Activated T-helper 2 cell treated with anti-CD3 and anti-CD28 coated beads, Interferon-gamma antibody, Interleukin-2, Interleukin-4, amounts not matched to agents 10 μg/mL and 5 μg/mL and 100 μg/mL, durations not matched to agents 14 hours and 24 hours and 36 hours (primary cell): ENCODE measurements at places on chromosomes 11 and 22. TPM values are rescaled to one million over a fixed set of nuclear protein-coding genes. Genes with fewer than 3 reads are reported as not detected.

DNA sequence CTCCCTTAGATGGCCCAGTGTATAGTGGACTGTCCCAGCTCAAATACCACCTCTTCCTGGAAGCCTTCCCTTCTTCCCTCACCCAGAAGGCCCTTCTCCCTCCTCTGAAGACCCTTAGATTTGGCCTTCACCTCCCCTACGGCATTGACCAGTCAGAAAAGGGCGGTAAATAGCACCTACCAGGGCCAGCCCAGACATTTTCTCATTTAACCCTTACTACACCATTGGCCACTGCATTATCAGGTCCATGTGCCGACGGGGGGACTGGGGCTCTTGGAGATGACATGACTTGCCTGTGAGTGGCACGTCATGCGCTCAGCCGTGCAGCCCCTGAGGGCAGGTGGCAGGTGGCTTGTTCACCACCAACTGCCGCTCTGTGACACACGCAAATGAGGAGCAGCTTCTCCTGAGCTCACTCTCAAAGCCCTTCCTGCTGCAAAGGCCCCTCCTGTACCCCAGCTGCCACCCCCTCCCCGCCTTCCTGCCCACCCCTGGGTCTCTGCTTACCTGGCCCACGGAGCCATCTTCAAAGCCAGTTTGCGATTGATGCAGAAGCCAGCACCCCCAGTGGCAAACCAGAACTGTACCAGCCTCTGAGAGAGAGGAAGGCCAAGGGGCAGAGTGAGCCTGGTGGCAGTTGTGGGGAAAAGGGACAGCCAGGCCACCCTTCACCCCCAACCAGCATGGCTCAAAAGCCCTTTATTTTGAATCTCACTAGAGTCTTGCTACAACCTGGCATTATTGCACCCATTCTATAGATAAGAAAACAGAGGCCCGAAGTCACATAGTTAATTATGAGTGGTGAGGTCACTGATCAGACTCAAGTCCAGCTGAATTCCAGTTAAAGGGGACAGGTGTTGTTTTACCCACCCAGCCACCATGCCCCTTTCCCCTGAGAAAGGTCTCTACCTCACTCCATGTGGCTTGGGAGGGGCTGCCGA, 9.5 kb downstream of the MFNG start:
- DNase-seq: no peak
- H3K27ac ChIP-seq: no peak overlapping the region
- peaks cover 66% of the 10 kb centered on the region for H3K36me3 ChIP-seq
- H3K4me1 ChIP-seq: peaks cover 7% of the 10 kb centered on the region
- no peak overlapping the region for H3K4me3 ChIP-seq

GRCh38 chr11:61627850-61628661, 47.2 kb upstream of the SYT7 start:
- H3K36me3 ChIP-seq: no peaks in the 10 kb centered on the region
- no peak overlapping the region for H3K4me3 ChIP-seq
- peaks cover 6% of the 10 kb centered on the region for H3K4me1 ChIP-seq
- peak; percentile 15 for DNase-seq

DNA sequence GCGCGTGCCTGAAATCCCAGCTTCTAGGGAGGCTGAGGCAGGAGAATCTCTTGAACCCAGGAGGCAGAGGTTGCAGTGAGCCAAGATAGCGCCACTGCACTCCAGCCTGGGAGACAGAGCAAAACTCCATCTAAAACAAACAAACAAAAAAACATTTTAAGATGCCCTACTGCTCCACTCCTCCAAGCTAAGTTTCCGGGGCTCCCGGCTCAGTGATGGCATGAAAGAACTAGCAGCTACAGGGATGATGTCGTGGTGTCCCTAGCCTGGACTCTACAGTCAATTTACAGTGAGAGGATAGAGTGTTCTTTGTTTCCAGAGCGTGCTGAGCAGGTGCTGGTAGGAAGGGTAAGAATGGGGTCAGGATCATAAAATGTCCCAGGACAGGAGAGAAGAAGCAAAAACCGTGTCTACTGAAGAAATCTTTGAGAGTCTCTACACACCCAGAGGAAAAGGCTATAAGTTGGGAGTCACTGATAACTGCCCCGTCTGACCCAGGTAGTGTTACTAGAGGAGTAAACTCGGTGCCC, 1.2 kb upstream of the ZBTB3 start:
- peaks cover 3% of the 10 kb centered on the region for H3K4me1 ChIP-seq
- H3K27me3 ChIP-seq: no peaks in the 10 kb centered on the region
- H3K4me3 ChIP-seq: peak overlapping the region; percentile 33
- no peak for DNase-seq

DNA sequence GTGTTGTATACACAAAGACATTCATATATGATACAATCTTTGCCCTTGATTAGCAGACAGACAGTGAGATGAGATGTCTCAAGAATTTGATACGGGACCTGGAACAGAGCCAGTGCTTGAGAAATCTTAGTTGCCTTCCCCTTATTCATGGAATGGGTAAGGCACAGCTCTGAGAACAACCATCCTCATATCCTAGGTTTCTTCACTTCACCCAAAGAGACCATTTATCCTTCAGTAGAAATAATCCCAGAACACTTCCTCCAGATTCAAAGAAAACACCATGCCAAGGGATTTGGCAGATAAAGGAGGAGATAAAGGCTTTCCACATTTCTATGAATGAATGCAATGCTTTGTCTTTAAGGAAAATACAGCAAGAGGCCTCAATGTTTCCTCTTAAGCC, 8.8 kb upstream of the IZUMO1R start:
- H3K27ac ChIP-seq: no peak overlapping the region
- no peaks in the 10 kb centered on the region for H3K36me3 ChIP-seq
- no peaks in the 10 kb centered on the region for H3K4me1 ChIP-seq
- peaks cover 2% of the 10 kb centered on the region for H3K27me3 ChIP-seq
- DNase-seq: no peak

DNA sequence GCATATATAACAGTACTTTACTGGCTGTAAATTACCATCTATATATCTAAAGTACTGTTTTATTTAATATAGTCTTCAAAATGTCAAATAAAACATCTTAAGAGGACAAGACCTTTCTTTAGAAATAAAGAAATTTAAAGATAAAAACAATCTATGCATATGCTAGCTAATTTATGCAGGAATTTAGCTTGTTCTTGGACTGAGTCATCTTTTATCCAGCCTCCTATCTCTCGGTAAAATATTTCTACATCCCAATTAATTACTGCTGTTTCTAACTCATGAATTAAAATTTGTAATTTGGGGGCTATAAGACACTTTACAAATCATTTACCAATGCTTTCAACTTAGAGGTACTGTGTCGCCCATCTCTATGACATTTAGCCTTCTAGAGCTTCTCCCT, 72.8 kb upstream of the DDI1 start:
- no peaks in the 10 kb centered on the region for H3K36me3 ChIP-seq
- H3K4me1 ChIP-seq: no peaks in the 10 kb centered on the region
- H3K4me3 ChIP-seq: no peak overlapping the region
- no peak overlapping the region for H3K27ac ChIP-seq
- no peaks in the 10 kb centered on the region for H3K27me3 ChIP-seq

DNA sequence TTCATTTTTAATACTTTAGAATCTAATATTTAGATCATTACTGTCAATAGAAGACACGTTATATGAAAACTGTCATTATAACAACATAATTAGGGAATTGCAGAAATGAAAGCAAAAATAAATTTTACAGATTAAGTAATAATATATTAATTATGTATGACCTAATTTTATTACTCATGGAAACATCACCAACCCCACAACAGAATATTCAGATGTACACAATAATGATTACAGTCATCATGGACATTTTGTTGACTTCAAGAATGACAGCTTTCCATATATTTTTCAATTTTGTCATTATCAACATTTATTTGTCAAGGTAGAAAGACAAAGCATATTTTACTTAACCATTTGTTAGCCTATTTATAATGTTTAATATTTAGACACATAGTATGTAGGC, 119.9 kb downstream of the MAML2 start:
- no peak overlapping the region for H3K4me3 ChIP-seq
- no peak for DNase-seq
- H3K27me3 ChIP-seq: no peaks in the 10 kb centered on the region
- no peak overlapping the region for H3K27ac ChIP-seq

- peaks cover 2% of the 10 kb centered on the region for H3K4me1 ChIP-seq
- peaks cover 13% of the 10 kb centered on the region for H3K27me3 ChIP-seq
- no peak overlapping the region for H3K27ac ChIP-seq
- no peak overlapping the region for H3K4me3 ChIP-seq
- DNase-seq: peak; percentile 4
Measured at GRCh38 chr11:44634401-44635281, 69.2 kb downstream of the CD82 start.

DNA sequence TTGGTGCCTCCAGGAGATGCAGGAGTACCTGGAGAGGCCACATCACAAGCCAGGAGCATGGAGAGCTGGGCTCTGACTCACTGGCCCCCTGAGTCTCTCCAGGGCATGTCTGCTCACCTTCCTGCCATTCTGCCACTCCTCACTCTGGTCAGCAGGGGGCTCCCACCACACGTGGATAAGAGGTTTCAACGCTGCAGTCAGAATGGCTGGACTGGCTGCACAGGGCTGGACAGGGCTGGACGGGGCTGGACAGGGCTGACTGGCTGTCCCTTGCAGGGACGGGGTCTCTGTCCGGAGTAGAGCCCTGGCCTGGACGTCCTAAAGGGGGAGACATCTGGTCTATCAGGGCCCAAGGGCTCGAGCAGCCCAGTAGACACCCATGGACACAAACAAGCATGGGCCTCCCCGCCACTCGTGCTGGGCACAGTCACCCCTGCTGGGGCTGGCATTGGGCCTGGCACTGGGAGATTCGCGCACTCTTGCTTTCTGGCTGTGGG, 34.6 kb downstream of the CYTH4 start:
- DNase-seq: peak; percentile 63
- peaks cover 12% of the 10 kb centered on the region for H3K27me3 ChIP-seq
- no peak overlapping the region for H3K27ac ChIP-seq
- H3K4me3 ChIP-seq: no peak overlapping the region
- peaks cover 30% of the 10 kb centered on the region for H3K4me1 ChIP-seq

DNA sequence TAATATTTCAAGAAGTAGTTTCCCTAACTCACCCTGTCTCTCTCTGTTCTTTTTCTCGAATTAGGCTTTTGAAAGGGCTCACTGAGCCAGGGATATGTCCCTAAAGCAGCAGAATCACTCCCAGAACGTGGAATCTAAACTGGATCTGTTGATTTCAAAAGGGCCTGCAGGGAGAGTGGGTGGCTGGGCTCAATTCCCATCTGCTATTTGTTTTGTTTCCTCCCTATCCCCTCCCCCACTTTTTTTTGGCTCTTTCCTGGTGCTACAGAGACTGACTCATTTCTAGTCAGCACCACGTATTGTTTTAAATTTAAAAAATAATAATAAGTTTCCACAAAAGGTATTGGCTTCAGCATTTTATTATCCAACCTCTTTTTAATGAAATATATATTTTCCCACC, 961.5 kb downstream of the FAM181B start:
- H3K27me3 ChIP-seq: peaks cover 5% of the 10 kb centered on the region
- DNase-seq: no peak
- H3K36me3 ChIP-seq: no peaks in the 10 kb centered on the region
- no peak overlapping the region for H3K4me3 ChIP-seq
- H3K4me1 ChIP-seq: no peaks in the 10 kb centered on the region

DNA sequence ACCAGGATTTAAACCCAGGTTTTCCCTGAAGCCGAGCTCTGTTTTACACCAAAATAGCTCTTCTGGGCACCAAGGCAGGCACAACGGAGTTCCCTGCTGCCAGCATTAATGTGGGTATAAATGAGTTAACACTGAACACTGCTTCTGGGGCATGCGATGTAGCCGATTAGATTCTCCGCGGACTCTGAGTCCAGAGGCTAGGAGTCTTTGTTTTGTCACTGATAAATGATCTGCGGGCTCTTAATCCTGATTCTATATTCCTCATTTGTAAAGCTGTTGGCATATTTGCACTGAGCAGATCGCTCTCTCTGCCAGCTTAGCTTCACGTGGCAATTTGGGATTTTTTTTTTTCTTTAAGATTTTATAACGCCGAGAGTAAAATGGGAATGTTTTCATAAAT, 16.8 kb upstream of the LDLRAD3 start:
- no peak overlapping the region for H3K27ac ChIP-seq
- H3K4me1 ChIP-seq: no peaks in the 10 kb centered on the region
- no peak overlapping the region for H3K4me3 ChIP-seq
- peaks cover 4% of the 10 kb centered on the region for H3K27me3 ChIP-seq
- no peaks in the 10 kb centered on the region for H3K36me3 ChIP-seq
- DNase-seq: no peak

- H3K27me3 ChIP-seq: peaks cover 14% of the 10 kb centered on the region
- no peaks in the 10 kb centered on the region for H3K36me3 ChIP-seq
- DNase-seq: no peak
- no peak overlapping the region for H3K27ac ChIP-seq
Measured at GRCh38 chr22:43925433-43926348, 2.1 kb downstream of the PNPLA3 start.

- H3K4me3 ChIP-seq: no peak overlapping the region
- peaks cover 1% of the 10 kb centered on the region for H3K27me3 ChIP-seq
- H3K4me1 ChIP-seq: peaks cover 56% of the 10 kb centered on the region
Measured at GRCh38 chr11:128198216-128198772, 389.1 kb downstream of the ETS1 start.

DNA sequence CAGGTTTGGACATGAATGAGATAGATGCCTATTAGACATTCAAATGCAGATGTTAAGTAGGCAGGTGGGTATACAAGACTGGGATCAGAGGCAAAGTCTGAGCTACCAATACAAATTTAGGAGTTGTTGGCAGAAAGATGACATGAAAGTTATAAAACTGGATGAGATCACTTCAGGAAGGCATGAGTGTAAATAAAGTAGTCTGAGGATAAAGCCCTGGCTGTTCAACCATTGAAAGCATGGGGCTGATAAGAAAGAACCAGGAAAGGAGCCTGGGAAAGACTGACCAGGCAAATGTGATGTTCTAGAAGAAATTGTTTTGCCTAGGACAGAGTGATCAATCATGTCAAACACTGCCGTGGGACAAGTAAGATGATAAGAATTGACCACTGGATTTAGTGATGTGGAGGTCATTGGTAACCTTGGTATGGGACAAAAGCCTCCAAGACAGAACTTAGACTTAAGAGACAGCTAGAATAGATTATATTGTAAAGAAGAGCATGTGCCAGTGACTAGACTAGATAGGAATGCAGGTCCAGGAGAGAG, 98.5 kb downstream of the EHF start:
- no peaks in the 10 kb centered on the region for H3K4me1 ChIP-seq
- H3K36me3 ChIP-seq: no peaks in the 10 kb centered on the region
- H3K27me3 ChIP-seq: peaks cover 3% of the 10 kb centered on the region
- H3K27ac ChIP-seq: no peak overlapping the region

- H3K4me3 ChIP-seq: no peak overlapping the region
- DNase-seq: no peak
- no peak overlapping the region for H3K27ac ChIP-seq
- no peaks in the 10 kb centered on the region for H3K36me3 ChIP-seq
- no peaks in the 10 kb centered on the region for H3K27me3 ChIP-seq
Measured at GRCh38 chr11:93974759-93975158, 46.4 kb upstream of the HEPHL1 start.

The USP2 gene
- 1.0 and 1.1 TPM in 2 replicates for total RNA-seq

The SPINDOC gene
- total RNA-seq: 67.0 and 69.2 TPM in 2 replicates

The ANKK1 gene
- 0.11 TPM in 1 of 2 replicates, not detected in the other for total RNA-seq

The ZNF280B gene
- total RNA-seq: 3.6 and 3.7 TPM in 2 replicates

The DGKZ gene
- 82.3 and 86.1 TPM in 2 replicates for total RNA-seq

The GCAT gene
- 24.2 and 25.5 TPM in 2 replicates for total RNA-seq

The ART1 gene
- not detected in 2 replicates for total RNA-seq

The SYCE3 gene
- 0.62 TPM in 1 of 2 replicates, not detected in the other for total RNA-seq

The TRIM22 gene
- 83.9 and 96.0 TPM in 2 replicates for total RNA-seq
